ENCODE measurements at places on chromosomes 1 and 21.

GRCh38 chr1:108598340-108598739 is 38.4 kb downstream of the EEIG2 start:
- DNase-seq: no peak

DNA sequence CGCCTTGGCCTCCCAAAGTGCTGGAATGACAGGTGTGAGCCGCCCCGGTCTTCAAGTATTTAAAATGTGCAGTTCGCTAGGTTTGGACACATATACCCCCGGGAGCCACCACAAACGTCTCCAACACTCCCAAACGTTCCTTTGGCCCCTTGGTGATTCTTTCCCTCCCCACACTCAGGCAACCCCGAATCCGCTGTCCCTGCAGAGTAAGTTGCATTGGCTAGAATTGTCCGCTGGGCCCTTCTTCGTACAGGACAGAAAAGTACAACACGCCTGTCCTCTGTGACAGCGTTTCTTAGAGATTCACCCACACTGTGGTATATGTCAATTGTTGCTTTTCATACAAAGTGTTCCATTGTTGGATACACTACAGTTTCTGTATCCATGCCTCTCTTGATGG is 3.2 kb upstream of the PERM1 start:
- DNase-seq: no peak

GRCh38 chr1:84689514-84690396 is 506 bp downstream of the SSX2IP start:
- DNase-seq: peak; percentile 75

DNA sequence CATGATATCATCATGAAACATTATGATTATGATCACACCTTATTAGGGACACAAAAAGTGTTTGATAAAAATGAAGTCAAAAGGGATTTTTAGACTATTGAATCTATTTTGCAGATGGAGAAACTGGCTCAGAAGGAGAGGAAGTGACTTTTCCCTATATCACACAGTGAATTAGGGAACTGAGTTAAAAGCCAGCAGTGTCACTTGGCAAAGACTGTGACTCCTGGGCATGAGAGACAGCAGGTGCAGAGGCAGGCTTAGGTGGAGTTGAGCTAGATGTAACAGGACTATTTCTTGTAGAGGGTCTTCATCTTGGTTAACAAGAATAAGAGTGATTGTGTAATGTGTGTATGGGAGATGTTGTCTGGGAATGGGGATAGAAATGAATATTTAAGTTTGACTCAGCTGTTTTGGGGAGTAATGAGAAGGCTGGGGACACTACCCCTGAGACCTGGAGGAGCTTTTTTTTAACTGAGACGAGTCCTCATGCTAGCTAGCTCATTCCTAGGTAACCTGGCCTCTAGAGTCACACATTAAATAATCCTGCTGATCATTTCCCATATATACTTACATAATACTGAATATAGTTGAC is 1.0 kb upstream of the CD84 start:
- no peak for DNase-seq

- no peak for DNase-seq
These were observed 30.4 kb downstream of the NGF start for GRCh38 chr1:115307661-115308060.

DNA sequence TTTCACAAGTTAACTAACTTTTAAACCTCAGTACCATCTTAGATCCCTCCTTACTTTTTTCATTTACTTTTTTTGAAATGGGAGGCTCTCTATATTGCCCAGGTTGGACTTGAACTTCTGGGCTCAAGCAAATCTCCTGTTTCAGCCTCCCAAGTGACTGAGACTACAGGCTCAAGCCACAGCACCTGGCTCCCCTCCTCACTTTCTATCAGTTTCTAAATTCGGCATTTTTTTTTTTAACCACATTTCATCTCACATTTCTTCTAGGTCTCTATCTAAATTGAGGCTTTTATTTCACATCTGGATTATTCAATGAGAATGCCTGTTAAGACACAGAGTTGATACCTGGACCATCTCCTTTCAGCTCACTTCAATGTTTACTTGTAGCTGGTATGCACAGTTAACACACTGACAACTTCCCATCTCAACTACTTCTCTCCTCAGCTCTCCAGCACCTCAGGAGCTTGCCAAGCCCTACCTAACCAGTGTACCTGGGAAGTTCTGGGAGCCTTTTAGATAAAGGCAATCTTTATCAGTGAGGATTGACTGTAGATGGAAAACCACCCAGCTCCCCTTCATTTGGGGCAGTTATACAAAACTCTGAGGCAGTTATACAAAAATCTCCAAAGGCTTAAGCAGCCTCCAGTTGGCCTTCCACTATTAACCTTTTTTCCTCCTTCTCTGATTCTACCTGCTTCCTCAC is 3.4 kb downstream of the USP33 start:
- DNase-seq: no peak

- DNase-seq: no peak
These were observed 3.5 kb upstream of the TFF1 start for GRCh38 chr21:42369821-42370220.

- no peak for DNase-seq
These were observed 193.6 kb upstream of the KAZN start for GRCh38 chr1:14404862-14405301.

DNA sequence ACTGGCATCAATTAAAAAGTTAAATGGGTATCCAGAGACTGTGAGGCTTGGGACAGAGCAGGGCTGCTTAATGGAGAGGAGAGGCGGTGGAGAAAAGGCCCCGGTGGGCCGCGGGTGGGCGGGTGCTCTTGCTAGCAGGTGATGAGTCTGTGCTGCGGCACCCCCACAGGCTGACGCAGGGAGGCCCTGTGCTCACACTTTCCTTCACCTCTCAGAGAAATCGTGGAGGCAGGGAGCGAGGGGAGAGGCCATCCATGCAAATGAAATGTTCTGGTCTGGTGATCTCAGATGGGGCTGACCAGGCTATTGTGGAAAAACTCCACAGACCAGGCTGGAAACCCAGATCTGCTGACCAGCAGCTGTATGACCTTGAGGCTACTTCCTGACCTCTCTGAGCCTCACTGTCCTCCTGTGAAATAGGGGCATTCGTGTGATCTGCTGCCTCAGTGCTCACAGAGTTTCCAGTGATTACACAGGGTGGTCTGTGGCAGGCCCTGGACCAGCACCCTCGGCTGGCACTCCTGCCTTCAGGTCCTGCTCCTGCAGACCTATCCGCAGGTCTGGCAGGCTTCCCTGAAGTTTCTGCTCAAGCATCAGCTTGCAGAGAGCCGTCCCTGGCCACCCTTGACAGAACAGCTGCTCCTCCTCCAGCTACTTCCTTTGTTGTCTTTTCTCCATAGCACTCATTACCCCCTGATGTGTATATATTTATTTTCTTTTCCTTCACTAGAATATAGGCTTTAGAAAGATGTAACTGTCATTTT is 89.2 kb downstream of the BEND5 start:
- DNase-seq: no peak

DNA sequence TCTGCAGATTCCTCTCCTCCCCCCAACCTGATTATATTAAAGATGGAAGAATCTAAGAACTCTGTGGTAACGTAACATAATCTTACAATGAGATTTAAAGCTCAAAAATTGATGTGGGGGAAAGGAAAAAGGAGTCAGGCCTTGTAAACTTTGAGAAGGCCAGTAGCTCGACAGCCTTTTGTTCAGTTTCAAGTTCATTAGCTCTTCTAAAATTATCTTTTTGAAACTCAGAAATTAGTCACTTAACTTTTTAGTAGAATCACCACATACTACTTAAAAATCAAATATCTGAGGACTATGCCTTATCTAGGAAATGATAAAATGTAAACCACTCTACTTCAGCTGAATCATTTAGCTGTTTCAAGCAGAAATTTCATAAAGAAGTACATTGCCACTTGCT is 996.2 kb downstream of the AMY1C start:
- DNase-seq: no peak

DNA sequence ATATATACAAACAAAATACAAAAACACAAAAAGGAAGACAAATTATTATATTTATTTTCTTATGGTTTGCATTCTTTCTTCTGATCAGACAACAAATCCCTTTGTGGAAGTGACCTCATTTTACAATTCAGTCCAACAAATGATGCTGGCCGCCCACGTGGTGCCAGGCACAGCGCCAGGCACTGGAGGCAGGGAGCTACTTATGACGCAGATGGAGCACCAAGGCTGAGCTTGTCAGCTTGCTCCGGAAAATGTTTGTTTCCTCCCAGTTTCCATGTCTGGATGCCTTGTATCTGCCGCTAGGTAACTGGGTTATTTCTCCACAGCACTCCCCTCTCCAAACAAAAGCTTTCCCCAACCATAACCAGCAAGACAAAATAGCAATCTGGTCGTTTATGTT is 30.7 kb upstream of the CD34 start:
- DNase-seq: peak; percentile 33

GRCh38 chr1:36183309-36183856 is 27.4 kb downstream of the MAP7D1 start:
- peak; percentile 26 for DNase-seq

DNA sequence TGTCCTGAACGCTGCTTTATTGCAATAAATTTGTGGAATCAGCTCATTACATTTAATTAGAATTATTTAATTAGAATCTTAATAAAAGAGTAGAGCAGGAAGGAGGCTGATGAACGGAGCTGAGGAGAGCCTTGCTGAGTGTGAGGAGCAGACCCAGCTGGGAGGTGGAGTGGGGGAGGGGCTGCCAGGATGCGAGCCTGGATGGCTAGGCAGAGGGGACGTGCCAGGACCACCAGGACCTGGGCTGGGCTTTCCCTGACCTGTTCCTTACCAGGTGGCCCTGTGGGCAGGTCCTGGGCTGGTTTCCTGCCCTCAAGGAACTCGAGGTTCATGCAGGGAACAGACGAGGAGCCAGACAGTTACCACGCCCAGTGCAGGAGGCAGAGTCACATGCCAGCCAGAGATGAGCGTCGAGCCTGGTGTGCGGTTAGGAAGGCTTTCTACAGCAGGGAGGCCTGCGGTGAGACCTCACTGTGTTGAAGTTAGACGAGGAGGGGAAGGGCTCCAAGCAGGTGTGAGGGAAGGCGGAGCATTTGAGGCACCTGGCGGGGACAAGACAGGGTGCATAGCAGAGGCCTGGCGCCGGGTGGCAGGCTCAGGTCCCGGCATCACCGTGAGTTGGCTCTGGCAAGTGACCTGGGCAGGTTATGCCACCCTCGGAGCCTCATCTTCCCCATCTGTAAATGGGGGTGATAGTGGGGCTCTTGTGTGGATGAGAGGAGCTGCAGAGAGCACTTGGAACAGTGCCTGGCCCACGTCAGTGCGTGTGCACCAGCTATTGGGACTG is 33.9 kb downstream of the LDLRAP1 start:
- DNase-seq: no peak

DNA sequence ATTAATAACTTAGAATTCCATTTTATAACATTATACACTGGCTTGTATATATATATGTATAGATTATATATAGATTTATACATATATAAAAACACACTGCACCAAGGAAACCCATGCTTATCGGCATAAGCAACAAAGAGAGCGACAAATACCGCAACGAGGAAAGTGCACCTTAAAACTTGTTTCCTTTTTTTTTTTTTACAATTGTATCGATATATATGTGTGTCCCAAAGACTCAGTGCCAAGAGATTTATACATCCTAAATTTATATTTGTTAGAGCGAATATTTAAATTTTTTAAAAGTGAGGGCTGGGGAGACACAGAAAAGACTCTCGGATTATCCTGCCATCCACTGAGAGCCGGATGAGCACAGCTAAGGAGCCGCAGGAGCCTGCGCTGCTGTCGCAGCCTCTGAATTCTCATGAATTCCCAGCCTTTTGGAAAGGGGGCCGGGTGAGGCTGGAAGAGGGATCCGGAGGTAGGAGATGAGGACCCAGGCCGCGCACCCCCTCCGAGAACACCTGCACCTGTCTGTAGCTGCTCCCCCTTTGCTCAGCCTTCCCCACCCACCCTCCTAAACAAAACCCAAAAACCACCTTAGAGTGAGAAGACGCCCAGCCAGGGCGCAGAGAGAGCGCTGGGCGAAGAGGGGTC is 5.2 kb downstream of the DMRTA2 start:
- no peak for DNase-seq

DNA sequence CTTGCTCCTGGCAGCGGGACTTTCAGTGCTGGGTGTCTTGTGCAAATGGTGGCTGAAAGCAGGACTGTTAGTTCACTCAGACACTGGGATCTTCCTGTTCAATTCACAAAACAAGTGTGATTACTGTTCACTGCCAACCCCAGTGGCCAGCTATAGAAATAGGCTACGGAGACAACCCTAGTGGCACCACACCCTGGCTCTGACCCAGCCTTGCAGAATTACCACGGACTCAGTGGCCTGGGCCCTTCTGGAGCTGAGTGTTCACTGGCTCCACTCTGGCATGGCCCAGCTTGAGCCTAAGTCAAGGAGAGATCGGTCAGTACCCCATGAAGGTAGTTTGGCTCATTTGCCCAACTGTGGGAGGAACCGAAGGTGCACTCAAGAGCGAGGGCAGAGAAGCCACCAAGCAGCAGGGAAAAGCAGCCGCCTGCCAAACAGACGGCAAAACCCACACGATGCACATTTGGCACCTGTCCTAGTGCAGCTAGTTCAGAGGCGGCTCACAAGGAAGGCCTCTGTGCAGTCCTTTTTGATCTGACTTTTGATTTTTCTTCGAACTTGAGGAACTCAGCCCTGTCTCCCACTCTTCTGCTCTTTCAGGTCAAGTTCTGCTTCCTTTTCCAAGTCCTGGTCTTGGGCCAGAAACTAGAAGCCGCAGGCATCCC is 5.9 kb downstream of the KIAA2013 start:
- DNase-seq: no peak

GRCh38 chr1:225817611-225818061 is 7.7 kb downstream of the EPHX1 start:
- DNase-seq: peak; percentile 96

DNA sequence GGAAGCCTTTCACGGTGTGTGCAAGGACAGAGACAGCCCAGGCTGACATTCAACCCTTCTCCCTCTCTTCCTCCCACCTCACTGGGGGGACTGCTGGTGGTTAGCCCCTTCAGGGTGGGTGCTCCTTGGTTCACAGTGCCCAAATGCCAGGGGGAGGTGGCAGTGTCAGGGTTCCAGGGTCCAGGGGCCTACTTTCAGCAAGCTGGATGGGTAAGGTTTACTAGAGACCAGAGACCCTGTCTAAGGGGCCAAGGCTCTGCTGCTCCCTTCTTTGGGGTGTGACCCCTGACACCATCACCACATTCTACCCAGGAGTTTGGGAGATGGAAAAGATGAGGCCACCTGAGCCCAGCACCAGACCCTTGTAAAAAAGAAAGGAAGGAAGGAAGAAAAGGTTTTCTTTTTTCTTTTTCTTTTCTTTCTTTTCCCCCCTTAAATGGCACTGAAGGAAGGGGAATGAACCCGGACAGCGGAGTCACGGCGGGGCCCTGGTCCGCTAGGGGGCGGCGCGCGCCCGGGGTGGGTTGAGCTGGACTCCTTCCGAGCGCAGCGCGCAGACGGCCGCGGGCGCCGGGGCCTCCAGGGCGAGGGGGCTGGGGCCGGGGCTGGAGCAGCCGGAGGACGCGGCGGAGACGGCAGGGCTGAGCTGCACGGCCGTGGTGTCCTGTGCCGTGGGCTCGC is 18.8 kb downstream of the KNCN start:
- peak; percentile 59 for DNase-seq
